ENCODE measurements at places on chromosomes 13 and 19.

DNA sequence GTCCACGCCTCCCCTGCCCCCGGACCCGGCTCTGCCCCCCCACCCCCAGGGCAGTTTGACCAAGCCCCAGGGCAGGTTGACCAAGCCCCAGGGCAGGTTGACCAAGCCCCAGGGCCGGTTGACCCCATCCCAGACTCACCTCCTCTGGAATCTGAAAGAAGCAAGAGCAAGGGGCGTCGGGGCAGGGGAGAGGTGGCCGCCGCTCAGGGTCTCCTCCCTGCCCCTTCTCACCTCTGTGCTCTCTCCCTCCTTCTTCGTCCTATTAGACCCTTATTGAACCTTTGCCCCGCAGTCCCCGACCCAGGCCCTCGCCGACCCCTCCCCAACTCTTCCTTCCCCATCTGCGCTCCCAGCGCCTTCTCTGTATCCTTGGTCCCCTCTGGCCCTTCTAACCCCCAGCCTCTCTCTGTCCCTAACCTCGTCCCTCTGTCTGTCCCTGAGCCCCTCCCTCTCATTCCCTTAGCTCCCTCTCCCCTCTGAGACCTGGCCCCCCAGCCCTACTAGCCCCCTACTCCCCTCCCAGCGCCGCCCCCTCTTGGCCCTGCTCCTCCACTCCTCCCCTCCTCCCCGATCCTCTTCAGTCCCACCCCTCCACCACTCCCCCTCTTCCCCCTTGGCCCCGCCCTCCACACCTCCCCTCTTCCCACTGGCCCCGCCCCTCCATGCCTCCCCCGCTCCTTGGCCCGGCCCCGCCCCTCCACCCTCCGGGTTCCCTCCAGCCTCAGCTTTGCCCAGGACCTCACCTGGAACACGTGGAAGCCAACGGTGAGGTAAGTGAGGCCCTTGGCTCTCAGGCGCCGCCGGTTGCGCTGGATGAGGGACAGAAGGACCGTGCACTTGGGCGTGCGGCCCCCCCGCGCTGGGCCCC lies 7.6 kb downstream of the CAPN12 start:
- DNase-seq = peak; percentile 35

DNA sequence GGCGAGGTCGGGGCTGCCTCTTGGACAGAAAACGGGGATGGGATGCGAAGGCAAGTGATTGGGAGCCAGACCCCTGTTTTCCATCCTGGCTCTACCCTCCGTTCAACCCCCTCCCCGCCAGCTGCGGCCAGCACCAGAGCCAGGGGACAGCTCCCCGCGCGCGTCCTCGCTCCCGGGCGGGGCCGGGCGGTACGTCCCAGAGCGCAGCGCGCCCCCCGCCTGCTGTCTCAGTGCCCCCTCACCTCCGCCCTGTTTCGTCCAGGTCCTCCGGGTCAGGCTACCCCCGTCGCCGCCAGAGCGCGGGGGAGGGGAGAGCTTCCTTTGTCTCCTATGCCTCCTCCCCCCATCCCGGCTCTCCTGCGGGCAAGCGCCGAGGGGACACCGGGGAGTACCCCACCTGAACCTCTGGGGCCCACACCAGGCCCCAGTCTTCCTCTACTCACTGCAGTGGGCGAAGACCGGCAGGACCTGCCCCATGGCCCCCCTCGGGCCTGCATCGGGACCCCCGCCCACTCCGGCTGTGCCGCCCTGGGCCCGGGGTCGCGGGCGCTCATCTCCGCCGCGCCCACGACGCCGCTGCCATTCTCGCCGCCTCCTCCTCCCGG lies 396 bp downstream of the RTN2 start:
- DNase-seq = no peak

GRCh38 chr13:60210510-60211330 lies 47.0 kb upstream of the DIAPH3 start:
- no peak for DNase-seq

GRCh38 chr13:96041326-96042110 lies 11.7 kb downstream of the UGGT2 start:
- no peak for DNase-seq

DNA sequence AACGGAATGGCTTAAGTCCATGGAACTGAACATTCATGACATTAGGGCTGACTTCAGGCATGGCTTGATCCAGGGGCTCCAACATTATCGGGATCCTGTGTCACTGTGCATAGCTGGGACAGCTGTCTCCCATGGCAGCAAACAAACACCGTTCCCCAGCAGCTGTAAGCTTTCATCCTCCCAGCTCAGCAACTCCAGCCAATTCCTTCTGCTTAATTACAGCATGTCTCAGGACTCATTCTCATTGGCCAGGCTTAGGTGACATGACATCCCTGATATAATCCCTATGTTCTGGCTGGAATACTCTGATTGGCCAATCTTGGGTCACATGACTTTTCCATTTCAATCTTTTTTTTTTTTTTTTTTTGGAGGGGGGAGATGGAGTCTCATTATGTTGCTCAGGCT lies 10.9 kb upstream of the TLE5 start:
- no peak for DNase-seq

- no peak for DNase-seq
Observed at GRCh38 chr19:798415-799075, 1.3 kb downstream of the PTBP1 start.

- DNase-seq = no peak
Observed at GRCh38 chr19:51811344-51811743, 16.4 kb downstream of the FPR3 start.

DNA sequence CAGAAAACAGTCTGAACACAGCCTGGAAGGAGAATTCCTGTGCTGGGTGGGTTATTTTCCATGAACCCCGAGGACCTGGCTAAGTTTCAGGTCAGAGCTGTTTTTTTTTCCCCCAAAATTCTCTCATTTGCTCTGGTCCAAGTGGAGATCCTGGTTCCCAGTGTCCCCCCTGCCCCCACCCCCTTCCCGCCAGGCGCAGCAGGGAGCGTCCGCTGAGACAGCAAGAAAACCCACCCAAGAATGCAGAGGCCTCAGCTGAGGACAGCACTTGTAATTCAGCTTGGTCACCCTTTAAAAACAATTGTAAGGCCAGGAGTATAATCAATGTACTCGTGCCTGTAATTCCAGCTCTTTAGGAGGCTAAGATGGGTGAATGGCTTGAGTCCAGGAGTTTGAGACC lies 11.4 kb upstream of the TSPAN16 start:
- DNase-seq = no peak

DNA sequence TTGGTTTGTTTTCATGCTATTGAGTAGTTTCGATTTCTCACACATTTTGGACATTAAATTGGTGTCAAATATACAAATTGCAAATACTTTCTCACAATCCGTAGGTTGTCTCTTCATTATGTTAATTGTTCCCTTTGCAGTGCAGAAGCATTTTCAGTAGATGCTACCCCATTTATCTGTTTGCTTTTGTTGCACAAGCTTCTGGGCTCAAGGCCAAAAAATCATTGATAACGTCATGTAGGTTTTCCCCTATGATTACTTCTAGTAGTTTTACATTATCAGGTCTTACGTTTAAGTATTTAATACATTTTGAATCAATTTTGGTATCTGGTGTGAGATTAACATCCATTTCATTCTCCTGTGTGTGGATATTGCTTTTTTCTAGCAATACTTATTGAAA lies 14.0 kb upstream of the ZNF347 start:
- no peak for DNase-seq

- no peak for DNase-seq
Observed at GRCh38 chr19:13301627-13302334, 151.6 kb downstream of the IER2 start.

- DNase-seq = no peak
Observed at GRCh38 chr19:7988307-7988706, 17.1 kb downstream of the ELAVL1 start.

DNA sequence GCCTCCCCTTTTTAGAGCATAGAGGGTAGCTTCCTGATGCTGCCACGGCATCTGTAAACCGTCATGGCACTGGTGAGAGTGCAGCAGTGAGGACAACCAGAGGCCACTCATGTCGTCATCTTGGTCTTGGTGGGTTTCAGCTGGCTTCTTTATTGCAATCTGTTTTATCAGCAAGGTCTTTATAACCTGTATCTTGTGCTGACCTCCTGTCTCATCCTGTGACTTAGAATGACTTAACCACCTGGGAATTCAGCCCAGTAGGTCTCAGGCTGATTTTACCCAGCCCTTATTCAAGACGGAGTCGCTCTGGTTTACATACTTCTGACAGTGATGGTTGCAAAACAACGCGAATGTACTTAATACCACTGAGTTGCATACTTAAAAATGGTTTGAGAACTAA lies 14.4 kb upstream of the FBN3 start:
- no peak for DNase-seq

DNA sequence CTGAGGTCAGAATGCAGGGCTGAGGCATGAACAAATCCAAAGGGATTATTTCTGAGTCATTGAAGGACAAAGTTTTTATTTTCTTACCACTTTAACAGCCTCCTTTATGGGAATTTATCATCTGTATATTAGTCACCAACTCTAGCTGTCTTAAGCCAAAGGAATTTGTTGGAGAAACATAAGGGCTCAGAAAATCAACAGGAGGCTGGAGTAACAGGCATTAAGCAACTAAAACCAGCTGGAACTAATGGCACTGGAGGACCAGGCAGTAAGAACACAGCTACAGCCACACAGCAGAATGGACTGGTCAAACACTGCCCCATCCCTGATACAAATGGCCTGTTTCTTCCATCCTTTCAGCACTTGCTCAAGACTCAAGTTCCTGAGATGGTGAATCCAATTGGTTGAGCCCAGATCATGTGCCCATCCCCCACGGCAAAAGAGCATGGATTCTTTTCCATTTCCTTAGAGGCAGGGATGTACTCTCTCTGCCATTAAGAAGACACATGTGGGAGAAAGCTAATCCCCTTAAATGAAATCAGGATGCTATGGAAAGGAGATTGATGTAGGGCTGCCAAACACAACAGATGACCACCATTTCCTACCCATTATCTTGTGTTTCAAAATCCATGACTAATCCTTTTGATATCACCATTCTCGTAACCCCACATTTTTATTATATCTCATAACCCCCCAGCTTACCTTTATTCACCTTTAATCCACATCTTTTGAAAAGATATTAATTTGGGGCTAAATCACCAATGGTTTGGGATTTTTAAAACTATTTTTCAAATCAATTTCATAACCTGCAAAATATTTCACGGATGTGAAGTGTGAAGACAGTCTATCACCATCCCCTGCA lies 157.0 kb upstream of the FNDC3A start:
- no peak for DNase-seq

DNA sequence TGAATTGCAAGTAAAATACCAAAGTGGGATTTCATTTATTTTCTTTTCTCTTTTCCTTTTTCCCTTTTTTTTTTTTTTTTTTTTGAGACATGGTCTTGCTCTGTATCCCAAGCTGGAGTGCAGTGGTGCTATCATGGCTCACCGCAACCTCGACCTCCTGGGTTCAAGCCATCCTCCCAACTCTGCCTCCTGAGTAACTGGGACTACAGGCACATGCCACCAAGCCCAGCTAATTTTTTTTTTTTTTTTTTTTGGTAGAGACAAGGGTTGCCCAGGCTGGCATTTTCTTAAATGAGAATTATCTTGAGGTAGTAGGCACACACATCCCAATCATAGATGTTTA lies 68.5 kb upstream of the GPR183 start:
- no peak for DNase-seq

DNA sequence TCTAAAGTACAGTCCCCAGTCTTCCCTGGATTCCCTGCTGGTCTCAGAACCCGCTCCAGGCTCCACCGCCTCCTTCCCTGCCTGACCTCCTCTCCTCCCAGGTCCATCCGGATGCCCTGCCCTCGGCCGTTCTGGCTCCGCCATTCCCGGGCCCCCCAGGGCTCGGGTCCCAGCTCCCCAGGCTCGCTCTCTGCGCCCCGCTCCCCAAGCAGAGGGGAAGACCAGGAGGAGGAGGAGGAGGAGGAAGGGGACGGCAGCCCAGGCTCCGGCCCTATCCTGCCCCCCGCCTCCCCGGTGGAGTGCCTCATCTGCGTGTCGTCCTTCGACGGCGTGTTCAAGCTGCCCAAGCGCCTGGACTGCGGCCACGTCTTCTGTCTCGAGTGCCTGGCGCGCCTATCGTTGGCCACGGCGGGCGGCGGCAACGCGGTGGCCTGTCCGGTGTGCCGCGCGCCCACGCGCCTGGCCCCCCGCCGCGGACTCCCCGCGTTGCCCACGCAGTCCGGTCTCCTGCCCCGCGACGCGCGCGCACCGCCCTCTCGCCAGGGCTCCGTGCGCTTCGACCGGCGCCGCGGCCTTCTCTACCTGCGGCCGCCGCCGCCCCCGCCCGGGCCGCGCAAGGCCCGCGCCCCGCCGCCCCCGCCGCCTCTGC lies 647 bp downstream of the RNF225 start:
- DNase-seq = no peak

DNA sequence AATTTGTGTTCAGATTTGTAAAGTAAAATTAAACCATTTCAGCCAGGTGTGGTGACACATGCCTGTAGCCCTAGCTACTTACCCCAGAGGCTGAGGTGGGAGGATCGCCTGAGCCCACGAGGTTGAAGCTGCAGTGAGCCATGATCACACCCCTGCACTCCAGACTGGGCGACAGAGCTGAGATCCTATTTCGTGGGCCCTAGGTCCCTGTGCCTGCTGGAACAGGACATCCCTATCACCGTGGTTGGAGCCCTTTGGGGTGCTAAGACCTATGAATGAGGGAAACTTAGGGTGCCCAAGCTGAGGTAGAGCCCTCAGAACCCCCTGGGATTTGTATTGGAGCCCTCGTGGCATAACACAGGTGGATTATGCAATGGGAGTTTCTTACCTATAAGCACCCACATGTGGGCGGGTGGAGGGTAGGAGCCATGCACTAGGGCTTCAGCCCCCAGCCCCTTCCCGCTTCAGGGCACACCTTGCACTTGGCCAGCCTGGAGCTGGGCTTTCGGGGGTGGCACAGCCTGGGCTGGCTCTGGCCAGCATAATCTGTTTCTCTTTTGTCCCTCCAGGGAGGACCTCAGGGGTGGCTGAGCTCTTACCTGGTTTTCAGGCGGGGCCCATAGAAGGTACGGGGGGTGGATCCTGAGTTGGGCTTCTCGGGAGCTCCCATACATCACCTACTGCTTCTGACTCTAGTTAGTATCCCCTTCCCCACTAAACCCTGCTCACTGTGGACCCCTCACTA lies 7.2 kb upstream of the USF2 start:
- no peak for DNase-seq

DNA sequence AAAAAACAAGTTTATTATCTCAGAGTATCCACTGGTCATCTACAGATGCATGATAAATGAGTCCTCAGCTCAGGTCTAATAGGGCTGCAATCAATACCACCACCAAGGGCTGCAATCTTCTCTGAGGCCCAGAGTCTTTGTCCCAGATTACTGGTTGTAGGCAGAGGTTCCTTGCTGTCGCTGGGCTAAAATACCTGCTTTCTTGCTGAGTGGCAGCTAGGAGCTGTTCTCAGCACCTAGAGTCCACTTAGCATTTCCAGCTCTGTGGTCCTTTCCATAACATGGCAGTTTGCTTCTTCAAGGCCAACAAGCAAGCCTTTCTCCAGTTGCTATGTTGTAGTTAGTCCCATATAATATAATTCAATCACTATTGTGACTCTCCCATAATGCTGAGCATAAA lies 351.3 kb downstream of the SLITRK1 start:
- DNase-seq = no peak

DNA sequence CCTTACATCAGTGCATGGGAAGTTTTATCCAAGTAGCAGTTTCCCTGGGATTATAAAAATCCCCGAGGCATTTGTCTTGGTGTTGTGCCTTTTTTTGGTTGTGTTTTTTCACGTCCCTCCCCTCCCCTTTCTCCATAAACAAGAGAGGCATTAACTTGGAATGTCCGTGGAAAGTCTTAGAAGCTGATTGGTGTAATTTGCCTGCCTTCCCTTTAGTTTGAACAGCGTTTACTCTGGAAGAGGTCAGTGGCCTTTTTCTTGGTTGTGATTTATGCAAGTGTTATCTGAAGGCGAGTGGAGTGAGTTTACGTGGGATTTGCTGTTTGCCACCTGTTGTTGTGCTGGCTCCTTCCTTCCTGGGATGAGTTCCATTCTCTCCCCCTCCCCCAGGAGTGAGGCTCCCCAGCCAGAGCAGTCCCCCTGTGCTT lies 7.2 kb downstream of the ACTN4 start:
- no peak for DNase-seq
